ENCODE measurements at places on chromosomes 11 and 22.

DNA sequence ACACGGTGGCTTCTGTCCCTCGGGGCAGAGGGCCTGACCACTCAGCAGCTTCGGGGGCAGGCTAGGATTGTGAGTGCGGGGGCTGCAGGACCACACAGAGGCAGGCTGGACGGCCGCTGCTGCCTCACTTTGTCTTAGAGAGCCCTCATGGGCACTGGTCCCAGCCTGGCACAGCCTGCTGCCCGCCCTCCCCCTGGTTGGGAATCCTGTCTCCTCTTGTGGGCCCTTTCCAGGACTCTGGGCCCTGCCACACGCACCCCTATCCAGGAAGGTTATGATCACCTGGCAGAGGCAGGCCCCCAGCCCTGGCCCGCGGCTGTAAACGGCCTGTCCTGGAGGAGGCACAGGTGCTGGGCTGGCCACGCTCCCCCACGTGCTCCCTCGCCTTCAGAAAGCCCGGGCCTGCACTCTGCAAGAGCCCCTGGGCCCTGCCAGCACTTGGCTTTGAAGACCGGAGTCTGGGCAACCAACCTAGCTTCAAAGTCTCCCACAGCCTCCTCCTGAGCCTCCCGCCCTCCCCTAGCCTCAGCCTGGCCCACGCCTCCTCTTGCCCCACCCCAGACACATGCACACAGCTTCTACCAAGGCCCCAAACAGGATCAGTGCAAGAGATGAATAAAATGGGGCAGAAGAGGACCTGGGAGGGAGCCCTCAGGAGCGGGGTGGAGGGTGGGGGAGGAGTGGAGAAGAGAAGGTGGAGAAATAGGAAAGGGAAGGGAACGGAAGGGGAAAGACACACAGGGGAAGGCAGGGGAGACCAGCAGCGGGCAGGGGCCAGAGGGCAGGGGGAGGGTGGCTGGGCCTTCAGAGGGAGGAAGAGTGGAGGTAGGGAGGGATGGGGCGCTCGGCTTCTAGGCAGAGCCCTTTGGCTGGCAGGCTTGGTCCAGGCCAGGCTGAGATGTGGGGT lies 31.0 kb downstream of the SYT7 start:
- DNase-seq: no peak

GRCh38 chr11:121656328-121657090 lies 203.7 kb upstream of the SORL1-AS1 start:
- no peak for DNase-seq

- no peak for DNase-seq
Observed at GRCh38 chr11:38672445-38672844, 2074.4 kb upstream of the RAG2 start.

GRCh38 chr11:87398931-87399330 lies 361.2 kb downstream of the TMEM135 start:
- DNase-seq: no peak

DNA sequence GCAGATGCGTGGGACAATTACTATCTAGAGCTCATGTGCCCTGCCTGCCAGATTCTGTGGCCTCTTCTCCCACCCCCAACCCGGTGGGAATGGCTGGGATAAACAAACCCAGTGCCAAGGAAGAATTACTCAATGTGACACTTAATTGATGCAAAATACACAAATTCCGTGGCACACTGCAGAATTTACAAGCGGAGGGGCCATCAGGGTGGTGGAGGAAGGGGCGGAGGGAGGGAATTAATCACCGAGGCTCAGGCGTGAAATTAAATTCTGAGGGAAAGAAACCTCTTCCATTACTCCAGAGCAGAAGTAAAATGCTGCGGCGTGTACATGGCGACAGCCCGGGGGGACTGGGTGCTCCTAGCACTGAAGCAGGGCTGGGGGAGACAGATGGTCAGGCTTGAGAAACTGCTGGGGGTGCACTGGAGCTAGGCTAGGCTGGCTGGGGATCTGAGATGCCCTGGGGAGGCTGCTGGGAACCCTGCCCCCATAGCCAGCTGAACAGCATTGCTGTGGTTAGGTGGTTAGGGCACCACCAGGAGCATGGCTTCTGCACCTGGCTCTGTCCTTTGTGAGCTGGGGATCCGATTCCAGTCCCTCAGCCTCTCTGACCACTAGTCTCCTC lies 200.6 kb downstream of the CEP164 start:
- peak; percentile 53 for DNase-seq

- no peak for DNase-seq
Observed at GRCh38 chr11:73570415-73571114, 27.3 kb downstream of the FAM168A start.

Measured in NCI-H1694 treated with DMSO at 0.1 percent for 48 hours (cell line).